ENCODE measurements at places on chromosomes 7 and 10. TPM values are rescaled to one million over a fixed set of nuclear protein-coding genes. Genes with fewer than 3 reads are reported as not detected.

Gene AKR1D1
- total RNA-seq: not detected

Gene MICU1
- total RNA-seq: 37.4 TPM

Gene CLCN1
- not detected for total RNA-seq

Gene SH2D4B
- total RNA-seq: not detected

Gene SLC39A12
- not detected for total RNA-seq

Gene THSD7A
- 1.6 TPM for total RNA-seq

GRCh38 chr7:1814089-1814811 is 144.2 kb downstream of the ELFN1 start:
- H3K36me3 ChIP-seq: peaks cover 8% of the 10 kb centered on the region
- H3K4me3 ChIP-seq: no peak overlapping the region
- DNase-seq: no peak
- no peak overlapping the region for H3K27ac ChIP-seq

GRCh38 chr10:86486856-86487255 is 34.7 kb downstream of the WAPL start:
- H3K4me3 ChIP-seq: no peak overlapping the region
- no peak overlapping the region for H3K27ac ChIP-seq
- no peaks in the 10 kb centered on the region for H3K27me3 ChIP-seq
- H3K36me3 ChIP-seq: peaks cover 59% of the 10 kb centered on the region
- peaks cover 10% of the 10 kb centered on the region for H3K4me1 ChIP-seq

DNA sequence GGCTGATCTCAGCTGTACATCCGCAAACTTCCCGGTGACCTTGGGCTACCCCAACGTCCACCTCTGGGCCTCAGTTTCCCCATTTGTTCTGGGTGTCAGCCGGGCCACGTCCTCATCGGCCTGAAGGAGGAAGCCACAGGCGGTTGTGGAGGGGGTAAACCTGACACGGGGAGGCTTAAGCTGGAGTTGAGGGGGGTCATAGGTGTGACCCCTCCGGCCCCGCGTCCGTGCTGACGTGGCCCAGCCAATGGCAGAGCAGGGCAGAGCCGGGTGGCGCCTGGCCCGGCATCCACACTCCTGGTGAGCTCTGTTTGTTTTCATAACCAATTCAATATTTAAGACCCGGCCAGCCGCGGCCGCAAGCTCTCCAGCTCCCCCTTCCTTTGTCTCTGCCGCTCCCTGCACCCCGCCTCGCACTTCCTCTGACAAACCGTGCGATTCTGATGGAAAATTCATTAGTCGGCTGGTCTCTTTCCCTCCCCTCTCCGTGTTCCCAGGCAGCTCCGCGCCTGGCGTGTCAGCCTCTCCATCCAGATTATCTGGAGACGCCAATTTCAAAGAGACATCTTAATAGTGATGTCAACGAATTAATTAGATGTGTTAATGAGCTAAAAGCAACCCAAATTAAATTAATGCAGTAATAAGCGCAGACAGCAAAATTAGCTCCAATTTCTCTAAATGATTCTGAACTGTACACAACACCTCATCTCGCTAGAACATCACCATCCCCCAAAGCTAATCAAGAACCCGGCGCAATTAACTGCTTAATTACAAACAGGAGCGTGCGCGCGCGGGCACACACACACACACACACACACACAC is 55.4 kb downstream of the MICALL2 start:
- peaks cover 100% of the 10 kb centered on the region for H3K27me3 ChIP-seq
- no peaks in the 10 kb centered on the region for H3K36me3 ChIP-seq
- peak overlapping the region; percentile 27 for H3K4me3 ChIP-seq

DNA sequence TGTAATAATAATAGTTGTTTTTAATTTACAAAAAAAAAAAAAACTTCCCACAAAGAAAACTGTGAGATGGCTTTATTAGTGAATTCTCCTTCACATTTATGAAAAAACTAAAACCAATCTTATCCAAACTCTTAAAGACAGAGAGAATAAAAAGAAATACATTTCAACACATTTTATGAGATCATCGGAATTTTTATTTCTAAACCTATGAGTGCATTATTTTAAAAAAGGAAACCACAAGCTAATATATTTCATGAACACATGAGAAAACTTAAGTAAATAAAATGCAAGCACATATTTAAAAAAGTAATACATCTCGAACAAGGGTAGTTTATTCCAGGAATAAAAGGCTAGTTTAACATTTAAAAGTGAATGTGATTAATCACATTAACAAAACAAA is 31.5 kb downstream of the C7orf25 start:
- H3K36me3 ChIP-seq: no peaks in the 10 kb centered on the region
- DNase-seq: no peak
- H3K27ac ChIP-seq: no peak overlapping the region
- H3K27me3 ChIP-seq: no peaks in the 10 kb centered on the region
- H3K4me3 ChIP-seq: no peak overlapping the region
- peaks cover 3% of the 10 kb centered on the region for H3K4me1 ChIP-seq

DNA sequence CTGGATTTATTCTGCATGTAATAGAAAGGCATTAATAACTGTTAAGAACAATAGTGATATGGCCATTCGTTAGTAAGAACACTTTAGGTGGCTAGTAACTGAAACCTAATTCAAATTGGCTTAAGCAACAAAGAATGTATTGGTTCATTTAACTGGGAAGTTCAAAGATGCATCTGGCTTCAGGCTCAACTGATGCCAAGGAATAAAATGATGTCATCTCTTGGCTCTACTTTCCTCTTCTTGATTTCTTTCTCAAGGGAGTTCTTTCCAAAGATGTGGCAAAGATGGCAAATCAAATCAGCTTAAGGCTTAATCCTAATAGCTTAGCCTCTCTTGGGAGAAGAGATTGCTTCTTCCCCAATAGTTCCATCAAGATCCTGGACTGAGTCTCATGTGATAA is 51.6 kb downstream of the PIK3CG start:
- no peaks in the 10 kb centered on the region for H3K36me3 ChIP-seq
- no peaks in the 10 kb centered on the region for H3K4me1 ChIP-seq
- no peak overlapping the region for H3K4me3 ChIP-seq
- no peak for DNase-seq

DNA sequence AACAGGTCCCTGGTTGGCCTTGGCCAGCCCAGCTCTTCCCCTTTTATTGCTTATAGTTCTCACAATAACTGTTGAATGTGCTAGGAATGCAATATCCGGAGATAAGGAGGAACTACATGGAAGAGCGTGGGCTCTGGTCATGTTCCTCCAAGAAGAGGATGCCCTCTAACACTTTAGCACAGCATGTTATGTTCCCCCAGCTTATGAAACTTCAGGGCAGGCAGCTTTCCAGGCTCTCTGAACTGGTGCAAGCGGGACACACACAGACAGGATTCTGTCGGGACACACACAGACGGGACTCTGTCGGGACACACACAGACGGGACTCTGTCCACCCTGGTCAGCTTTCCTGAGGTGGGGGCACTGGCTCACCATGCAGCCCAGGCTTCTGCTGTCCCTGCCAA is 141.6 kb downstream of the PKD1L1 start:
- peak overlapping the region; percentile 15 for H3K4me3 ChIP-seq
- H3K36me3 ChIP-seq: peaks cover 4% of the 10 kb centered on the region
- no peaks in the 10 kb centered on the region for H3K27me3 ChIP-seq
- DNase-seq: peak; percentile 60

- no peak overlapping the region for H3K27ac ChIP-seq
- no peak for DNase-seq
- no peaks in the 10 kb centered on the region for H3K27me3 ChIP-seq
- no peak overlapping the region for H3K4me3 ChIP-seq
- no peaks in the 10 kb centered on the region for H3K4me1 ChIP-seq
- H3K36me3 ChIP-seq: no peaks in the 10 kb centered on the region
These were observed 110.2 kb downstream of the VTI1A start for GRCh38 chr10:112557197-112557596.

- H3K36me3 ChIP-seq: no peaks in the 10 kb centered on the region
- no peak for DNase-seq
- peaks cover 21% of the 10 kb centered on the region for H3K27me3 ChIP-seq
- H3K27ac ChIP-seq: no peak overlapping the region
- no peak overlapping the region for H3K4me3 ChIP-seq
These were observed 81.8 kb downstream of the WNT2 start for GRCh38 chr7:117241088-117241487.

DNA sequence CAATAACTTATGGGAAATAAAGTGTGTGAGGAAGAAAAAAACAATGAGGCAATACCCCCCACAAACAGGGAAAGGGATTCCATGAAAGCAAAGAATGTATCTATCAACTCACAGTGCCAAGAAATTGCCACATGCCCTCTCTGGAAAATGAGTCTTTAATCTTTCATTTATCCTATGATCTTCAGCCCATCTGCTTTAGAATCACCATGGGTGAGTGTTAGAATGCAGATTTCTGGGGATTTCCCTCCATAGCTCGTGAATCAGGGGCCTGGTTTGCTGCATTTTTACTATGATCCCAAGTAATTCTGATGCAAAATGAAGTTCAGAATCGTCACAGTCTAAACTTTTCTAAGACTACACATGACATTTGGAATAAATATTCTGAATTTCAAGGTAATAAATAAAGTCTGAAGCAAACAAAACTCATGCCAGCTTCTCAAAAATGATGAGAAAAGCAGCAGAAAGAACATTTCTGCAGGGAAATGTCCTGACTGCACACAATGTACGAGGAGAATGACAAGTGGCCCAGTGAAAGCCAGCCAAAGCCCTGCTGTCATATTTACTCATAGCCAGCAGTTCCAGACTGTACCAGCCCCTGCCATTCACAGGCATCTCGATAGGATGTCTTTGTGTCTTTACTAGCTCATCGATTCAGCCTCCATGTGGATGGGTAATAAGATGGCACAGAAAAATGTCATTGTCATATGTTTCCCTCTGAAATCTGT is 167.1 kb downstream of the ELMO1 start:
- DNase-seq: no peak
- no peaks in the 10 kb centered on the region for H3K27me3 ChIP-seq
- H3K27ac ChIP-seq: peak overlapping the region; percentile 4
- H3K4me1 ChIP-seq: peaks cover 64% of the 10 kb centered on the region
- H3K36me3 ChIP-seq: no peaks in the 10 kb centered on the region

DNA sequence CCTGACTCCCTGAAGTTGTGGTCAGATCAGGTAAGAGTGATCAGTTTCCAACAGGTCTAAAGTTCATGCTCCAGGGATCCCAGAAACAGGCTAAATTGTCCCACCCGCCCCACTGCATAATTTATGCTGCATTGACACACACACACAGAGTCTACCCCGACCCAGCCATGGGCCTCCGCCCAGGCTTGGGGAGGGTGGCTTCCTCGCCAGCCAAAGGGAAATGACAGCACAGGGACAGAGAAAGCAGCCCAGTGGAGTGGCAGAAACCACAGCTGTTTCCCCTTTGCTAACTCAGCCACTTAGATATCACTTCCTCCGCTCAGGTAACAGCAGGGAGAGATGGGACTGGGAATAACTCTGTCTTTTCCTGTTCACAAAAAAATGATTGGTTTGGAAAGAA is 9.4 kb downstream of the SH3PXD2A start:
- H3K4me3 ChIP-seq: no peak overlapping the region
- H3K36me3 ChIP-seq: no peaks in the 10 kb centered on the region
- DNase-seq: no peak
- peak overlapping the region; percentile 47 for H3K27ac ChIP-seq
- H3K4me1 ChIP-seq: peaks cover 83% of the 10 kb centered on the region
- no peaks in the 10 kb centered on the region for H3K27me3 ChIP-seq

GRCh38 chr10:127877116-127877515 is 15.6 kb downstream of the CLRN3 start:
- H3K4me3 ChIP-seq: no peak overlapping the region
- no peak for DNase-seq
- peaks cover 19% of the 10 kb centered on the region for H3K4me1 ChIP-seq
- no peaks in the 10 kb centered on the region for H3K36me3 ChIP-seq
- no peak overlapping the region for H3K27ac ChIP-seq

DNA sequence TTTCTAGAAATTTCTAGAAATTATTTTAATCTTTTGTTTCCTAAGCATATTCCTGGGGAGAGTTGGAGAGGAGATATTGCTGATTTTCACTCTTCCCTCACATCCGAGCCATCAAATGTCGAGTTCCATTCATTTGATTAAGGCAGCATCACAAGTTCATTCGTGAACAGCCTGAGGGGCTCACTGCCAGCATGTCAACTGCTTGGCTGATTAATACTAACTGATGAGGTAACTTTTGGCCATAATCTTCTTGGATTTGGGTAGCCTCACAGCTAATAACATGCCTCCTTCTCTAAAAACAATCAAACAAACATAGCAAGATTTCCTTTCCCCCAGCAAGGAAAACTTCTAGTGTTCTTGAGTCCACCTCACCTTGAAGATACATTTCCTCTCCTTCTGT is 87.1 kb upstream of the AFAP1L2 start:
- H3K27me3 ChIP-seq: no peaks in the 10 kb centered on the region
- H3K36me3 ChIP-seq: peaks cover 67% of the 10 kb centered on the region
- DNase-seq: peak; percentile 48
- H3K4me1 ChIP-seq: peaks cover 87% of the 10 kb centered on the region
- H3K4me3 ChIP-seq: no peak overlapping the region

GRCh38 chr10:68302871-68303270 is 29.0 kb upstream of the HNRNPH3 start:
- H3K36me3 ChIP-seq: no peaks in the 10 kb centered on the region
- no peaks in the 10 kb centered on the region for H3K27me3 ChIP-seq
- peaks cover 6% of the 10 kb centered on the region for H3K4me1 ChIP-seq
- no peak for DNase-seq
- H3K4me3 ChIP-seq: no peak overlapping the region

- peaks cover 4% of the 10 kb centered on the region for H3K4me1 ChIP-seq
- peaks cover 65% of the 10 kb centered on the region for H3K27me3 ChIP-seq
- H3K27ac ChIP-seq: no peak overlapping the region
- DNase-seq: no peak
These were observed 18.6 kb upstream of the GOT1 start for GRCh38 chr10:99449023-99449422.

- no peaks in the 10 kb centered on the region for H3K4me1 ChIP-seq
- H3K27ac ChIP-seq: no peak overlapping the region
- DNase-seq: no peak
- no peaks in the 10 kb centered on the region for H3K27me3 ChIP-seq
- H3K4me3 ChIP-seq: no peak overlapping the region
These were observed 279.9 kb downstream of the ARL4A start for GRCh38 chr7:12967322-12967721.

DNA sequence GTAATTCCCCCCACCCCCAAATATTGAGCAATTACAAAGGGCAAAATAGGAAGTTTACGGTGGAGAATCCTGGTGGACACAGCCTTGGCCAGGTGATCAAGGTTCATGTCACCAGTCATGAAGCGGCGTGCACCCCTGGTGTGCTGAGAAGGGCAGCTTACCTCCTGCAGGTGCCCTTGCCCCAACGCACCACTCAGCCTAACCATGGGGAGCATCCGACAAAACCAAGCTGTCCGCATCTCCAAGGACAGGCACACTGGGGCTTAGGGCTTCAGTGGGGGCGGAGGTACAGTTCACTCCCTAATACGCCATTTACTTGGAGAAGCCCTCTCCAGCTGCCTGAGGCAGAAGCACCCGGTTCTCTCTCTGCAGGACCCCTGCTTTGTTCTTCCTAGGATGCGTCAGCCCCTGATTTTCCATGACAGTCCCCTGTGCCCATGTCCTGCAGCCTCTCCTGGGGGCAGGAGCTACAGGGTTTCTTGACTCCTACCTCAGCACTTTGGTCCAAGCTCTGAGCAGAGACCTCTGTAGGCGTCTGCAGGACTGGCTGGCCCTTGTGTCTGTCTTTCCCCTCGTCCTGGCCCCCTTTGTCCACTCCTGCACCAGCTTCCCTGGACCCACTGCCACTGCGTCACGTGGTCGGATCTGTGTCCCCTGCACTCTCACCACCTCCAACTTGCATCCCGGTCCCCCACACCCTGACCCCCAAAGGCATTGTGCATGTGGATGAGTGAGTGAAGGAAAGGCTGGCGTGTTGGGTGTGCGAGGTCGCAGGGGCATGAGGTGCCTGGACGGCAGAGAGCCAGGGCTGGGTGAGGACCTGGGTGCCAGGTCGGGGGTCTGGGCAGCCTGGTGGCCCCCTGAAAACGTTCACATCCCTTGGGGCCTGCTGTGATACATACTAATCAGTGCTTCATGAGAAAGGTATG is 113.7 kb downstream of the LHPP start:
- DNase-seq: no peak
- no peak overlapping the region for H3K27ac ChIP-seq
- H3K4me1 ChIP-seq: no peaks in the 10 kb centered on the region
- no peak overlapping the region for H3K4me3 ChIP-seq
- no peaks in the 10 kb centered on the region for H3K36me3 ChIP-seq
- H3K27me3 ChIP-seq: no peaks in the 10 kb centered on the region

Measured in left ventricle myocardium inferior (tissue), 1 donor.